GF-D8 (cell line): ENCODE measurements at places on chromosomes 6 and 20.

DNA sequence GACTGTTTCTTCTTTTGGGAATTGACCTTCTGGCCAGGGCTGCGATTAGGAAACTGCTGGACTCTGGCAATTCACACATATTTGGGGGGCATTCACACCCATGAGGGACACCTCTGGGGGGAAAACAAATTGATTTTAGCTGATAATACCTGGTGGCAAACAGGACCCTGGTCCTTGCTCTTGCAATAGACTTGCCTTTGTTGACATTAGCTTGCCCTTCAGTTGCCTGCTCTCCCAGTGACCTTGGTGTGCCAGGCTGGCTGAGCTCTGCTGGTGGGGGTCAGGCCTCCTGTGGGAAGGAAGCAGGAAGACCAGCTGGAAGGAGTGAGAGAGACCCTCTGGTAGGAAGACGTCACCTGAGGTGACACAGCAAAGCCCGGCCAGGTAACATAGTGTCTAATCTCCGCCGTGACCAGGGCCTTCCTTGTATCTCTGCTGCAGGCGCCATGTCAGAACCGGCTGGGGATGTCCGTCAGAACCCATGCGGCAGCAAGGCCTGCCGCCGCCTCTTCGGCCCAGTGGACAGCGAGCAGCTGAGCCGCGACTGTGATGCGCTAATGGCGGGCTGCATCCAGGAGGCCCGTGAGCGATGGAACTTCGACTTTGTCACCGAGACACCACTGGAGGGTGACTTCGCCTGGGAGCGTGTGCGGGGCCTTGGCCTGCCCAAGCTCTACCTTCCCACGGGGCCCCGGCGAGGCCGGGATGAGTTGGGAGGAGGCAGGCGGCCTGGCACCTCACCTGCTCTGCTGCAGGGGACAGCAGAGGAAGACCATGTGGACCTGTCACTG is 5.3 kb downstream of the CDKN1A start:
- no peak for DNase-seq

DNA sequence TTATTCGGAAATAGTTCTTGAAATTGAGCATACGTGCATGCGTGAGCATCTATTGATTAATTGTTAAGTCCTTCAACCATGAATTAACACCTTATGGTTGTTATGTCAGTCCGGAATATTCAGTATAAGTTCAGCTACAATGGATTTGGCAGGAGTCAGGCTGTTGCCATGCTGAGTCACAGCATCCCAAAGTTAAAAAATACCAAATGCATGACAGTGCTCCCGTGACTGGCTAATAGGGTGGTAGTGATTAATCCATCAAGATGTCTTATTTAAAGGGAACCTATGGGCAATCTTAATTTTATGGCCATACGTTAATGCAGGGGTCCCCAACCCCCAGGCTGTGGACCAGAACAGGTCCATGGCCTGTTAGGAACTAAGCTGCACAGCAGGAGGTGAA is 10.5 kb downstream of the RAE1 start:
- DNase-seq: no peak

GRCh38 chr20:10994991-10995700 is 321.3 kb upstream of the JAG1 start:
- DNase-seq: no peak

DNA sequence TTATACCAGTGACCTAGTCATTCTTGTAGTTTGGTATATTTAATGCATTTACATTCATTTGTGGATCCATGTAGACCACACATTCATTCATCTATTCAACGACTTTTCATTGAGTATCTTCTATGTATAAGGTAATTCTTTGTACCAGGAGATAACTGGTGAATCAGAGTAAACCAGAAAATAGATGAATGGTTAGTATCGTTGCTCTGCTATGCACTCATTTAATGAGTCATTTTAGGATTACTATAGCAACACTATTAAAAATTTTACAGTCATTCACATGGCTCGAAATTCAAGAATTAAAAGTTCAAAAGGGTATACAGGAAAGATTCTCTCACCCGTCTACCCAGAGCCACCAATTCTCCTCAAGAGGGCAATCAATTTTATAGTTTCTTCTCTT is 26.8 kb downstream of the DOK5 start:
- DNase-seq: no peak

GRCh38 chr6:122580737-122581136 is 29.5 kb upstream of the PKIB start:
- no peak for DNase-seq

DNA sequence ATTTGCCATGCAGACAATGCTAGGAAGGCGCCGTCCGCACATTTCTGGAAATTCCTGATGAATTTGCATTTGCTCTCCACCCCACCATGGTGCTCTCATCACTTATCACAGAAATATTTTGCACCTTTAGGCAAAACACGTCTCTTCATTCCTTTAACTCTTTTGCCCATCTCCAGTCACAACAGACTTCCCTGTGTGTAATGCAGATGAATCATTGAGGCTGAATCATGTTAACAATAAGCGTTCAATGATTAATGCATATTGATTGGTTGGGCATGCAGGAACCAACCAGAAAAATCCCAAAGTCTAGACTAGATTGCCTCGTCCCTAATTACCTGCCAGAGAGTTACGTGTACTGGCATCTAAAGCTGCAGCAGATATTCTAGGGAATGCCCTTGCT is 80.0 kb upstream of the ATXN1 start:
- DNase-seq: no peak

DNA sequence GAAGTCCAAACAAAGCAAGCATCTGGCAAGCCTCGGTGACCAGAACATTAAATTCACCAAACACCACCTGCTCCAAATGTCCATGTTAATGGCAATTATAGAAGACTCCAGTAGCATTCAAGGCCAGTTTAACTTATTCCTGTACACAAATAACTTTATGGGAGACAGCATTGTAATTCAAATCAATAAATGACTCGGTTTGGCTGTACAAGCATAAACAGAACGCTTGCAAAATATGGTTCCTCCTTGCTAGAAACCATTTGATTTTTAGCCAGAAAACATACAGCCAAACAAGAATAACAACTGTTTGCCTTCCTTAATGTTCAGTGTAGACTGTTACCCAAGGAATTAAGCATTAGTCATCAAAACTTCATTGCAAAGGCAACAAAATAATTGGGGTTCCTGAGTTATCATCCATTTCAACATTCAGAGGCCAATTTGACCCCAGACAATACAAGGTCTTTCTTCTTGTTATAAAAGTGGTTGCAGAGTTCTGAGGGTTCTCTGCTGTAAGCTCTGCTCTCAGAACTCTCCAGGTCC is 125.1 kb downstream of the BFSP1 start:
- no peak for DNase-seq

GRCh38 chr6:124986164-124986563 is 23.9 kb downstream of the RNF217 start:
- DNase-seq: no peak

DNA sequence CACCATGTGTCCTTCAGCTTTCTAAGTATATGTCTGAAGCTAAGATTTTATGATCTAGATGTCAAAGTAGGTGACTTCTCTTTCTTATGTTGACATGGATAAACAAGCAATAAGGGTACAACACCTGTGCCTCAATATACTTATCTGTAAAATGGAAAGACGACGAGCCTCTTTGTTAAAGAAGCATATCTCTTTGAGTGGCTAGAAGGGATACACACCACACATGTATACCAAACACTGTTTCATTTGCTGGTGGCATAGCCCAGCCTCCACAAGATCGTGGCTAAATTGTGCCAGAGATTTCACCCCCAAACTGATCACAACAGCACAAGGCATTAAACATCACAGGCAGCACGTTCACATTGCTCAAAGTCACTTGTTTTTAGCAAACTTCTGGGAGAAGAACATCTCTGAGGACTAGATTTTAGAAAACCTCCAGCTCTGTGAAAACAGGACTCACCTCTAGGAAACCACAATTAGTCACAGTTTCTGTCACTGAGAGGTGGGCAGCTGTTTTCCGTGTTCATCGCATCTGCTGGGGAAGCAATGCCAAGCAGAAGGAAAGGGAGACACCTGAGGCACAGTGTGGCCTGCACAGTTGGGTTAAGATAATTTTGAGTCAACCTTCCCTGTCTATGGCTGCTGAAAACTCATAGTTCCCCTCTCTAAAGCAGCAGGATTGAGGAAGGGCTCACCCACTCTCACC is 263.0 kb upstream of the PLCB4 start:
- no peak for DNase-seq

DNA sequence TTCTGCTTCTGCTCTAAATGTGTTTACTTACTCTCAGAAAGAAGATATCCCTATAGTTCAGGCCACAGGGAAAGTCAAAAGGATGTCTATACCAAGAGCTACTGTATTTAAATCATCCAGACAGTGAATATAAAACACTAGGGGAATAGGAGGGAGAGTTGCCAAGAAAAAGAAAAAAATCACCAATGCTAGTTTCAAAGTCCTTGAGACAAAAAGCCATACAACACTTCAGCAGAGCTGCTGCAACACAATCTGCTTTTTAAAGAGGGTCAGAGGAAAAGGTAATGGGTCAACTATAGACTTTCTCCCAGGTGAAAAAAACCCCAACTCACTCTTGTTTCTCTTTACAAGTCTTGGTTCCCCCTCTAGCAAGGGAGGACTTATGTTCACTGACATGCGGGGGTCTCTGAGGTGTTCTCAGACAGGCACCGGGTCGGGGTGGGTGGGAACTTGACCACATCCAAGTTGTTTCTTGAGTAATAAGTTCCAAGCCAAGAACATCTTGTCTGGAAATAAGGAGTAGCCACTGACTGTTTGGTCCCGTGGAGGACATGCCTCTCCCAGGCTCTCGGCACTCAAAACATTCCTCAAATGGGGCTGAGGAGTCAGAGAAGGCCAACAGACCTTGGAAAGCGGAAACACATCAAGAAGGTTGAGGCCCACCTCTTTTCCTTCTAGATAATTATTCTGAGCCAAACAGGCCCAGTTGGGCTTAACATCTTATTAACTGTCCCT is 47.7 kb downstream of the GJA10 start:
- DNase-seq: no peak

GRCh38 chr6:4667591-4667990 is 108.6 kb upstream of the CDYL start:
- no peak for DNase-seq

- no peak for DNase-seq
Observed at GRCh38 chr6:91221072-91221720, 634.3 kb upstream of the MAP3K7 start.

- DNase-seq: peak; percentile 97
Observed at GRCh38 chr6:26157251-26158075, 70.2 kb downstream of the HFE start.

GRCh38 chr20:4449957-4450715 is 271.6 kb upstream of the PRND start:
- no peak for DNase-seq

GRCh38 chr6:2037237-2037926 is 208.0 kb downstream of the GMDS start:
- DNase-seq: no peak

- no peak for DNase-seq
Observed at GRCh38 chr6:84583784-84584183, 180.6 kb downstream of the TBX18 start.

GRCh38 chr20:63693083-63693732 is 3.2 kb upstream of the TNFRSF6B start:
- no peak for DNase-seq

- no peak for DNase-seq
Observed at GRCh38 chr20:23508449-23509229, 17.7 kb downstream of the CST8 start.

DNA sequence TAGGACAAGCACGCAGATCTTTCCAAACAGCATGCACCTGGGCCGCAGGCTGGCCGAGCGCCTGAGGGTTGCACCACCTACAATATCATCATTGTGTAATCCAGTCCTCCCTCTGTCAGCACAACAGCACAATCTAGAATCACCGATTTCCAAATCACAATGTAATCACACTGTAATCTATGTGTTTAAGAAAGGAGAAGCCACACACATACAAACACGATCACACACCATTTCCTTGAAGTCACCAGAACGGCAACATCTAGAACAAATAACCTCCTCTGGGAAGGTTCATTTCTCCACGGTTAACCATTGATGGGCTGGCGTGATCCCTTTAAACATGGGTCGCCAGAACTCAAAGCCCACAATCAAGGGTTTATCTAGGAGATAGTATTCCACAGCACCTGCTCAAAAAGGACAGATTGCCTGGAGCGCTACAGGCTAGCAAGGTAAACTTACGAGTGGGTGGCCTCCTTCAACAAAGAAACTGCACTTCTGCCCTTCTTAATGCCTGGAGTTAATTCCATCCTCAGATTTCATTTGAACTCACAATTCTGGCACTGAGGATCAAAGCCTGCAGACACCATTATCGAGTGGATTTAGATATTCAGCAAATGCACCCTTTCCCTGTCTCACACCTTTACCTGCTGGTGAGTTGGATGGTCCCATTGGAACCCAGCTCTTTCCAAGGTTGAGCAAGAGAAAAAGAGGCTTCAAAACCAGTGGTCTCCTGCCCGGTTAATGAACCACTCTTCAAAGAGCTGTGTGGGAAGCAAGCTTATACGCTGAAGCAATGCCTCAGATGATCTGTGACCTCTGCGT is 83.8 kb upstream of the FOXQ1 start:
- DNase-seq: no peak

DNA sequence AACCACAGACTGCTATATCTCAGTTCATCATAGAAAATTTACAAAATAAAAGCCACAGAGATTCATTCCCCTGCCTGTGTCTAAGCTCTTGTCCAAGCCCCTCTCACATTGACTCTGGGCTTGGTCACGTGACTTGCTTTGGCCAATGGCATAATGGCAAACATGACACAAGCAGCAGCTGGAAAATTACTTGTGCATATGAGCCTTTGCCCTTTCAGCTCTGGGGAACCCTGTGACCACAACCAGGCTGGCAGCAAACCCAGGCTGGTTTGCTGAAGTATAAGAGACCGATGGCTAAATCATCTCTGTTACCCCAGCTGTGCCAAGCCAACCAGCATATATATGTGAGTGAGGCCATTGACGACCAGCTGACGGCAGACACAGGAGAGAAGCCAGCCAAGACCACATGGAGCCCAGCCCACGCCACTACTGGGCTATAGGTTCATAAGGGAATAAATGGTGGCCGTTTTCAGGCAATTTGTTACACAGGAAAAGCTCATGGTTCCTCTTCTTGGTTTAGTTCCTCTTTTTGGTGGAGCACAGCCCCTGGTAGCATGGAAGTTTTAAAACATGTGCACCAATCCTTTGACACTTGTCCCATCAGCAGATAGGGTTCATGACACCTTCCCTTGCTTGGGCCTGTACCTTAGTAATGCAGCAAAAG is 31.8 kb upstream of the RSPO4 start:
- DNase-seq: peak; percentile 88

DNA sequence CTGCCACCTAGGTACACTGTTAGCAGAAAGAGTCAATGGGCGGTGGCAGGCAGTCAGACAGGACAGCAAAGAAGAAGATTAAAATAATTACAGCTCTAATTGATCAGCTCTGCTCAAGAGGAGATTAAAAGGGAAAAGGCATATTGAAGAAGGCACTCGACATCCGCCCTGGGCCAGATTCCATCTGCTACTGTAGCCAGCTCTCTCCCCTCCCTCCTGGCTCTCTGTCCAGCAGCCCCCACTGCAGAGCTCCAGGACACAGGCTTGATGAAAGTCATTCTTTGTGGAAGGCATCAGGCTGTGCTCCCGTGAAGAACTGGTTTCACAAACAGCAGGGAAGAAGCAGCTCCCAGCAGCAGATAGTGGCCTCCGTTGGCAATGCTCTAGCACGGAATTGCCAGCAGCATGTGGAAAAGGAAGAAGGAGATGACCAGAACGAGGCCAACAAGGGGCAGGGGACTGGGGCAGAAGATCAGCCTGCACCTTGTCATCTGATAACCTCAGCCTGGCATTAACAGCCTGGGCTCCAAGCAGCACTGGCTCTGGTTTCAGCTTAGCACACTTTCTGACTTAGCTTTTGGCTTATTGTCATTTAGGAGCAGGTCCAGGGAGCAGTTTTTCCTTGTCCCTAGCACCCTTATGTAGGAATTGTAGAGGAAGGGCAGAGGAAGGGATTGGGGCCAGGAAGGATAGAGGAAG is 465.9 kb downstream of the KIF16B start:
- no peak for DNase-seq

GRCh38 chr6:132675002-132675401 is 16.0 kb upstream of the TAAR1 start:
- DNase-seq: no peak
